Stimulated activated CD4-positive, alpha-beta T cell treated with anti-CD3 and anti-CD28 coated beads, TNF-alpha, amount 100 ng/mL, for 24 hours (primary cell): ENCODE measurements at places on chromosomes 11 and 22.

GRCh38 chr22:41354979-41355378 lies 26.8 kb upstream of the TEF start:
- DNase-seq = no peak

DNA sequence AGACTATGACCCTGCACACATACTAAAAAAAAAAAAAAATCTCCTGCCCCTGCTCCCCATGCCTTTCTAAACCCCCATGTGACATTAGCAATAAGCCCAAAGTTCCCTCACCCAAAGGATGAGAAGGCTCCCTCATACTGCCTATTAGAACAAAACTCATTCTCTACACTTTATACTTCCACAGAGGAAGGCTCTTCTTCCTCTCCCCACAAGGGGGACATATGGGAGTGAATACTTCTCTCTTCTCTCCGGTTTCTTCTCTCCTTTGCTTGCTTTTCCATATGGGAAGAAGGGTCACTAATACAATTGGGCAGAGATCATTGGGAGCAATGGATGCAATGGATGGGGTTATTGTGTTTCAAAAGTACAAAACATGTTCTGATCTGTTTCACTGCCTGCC lies 3.3 kb downstream of the OR52L1 start:
- no peak for DNase-seq

GRCh38 chr11:65436412-65437032 lies 13.9 kb downstream of the NEAT1 start:
- DNase-seq = no peak

GRCh38 chr22:46111645-46112306 lies 38.5 kb upstream of the PPARA start:
- no peak for DNase-seq

DNA sequence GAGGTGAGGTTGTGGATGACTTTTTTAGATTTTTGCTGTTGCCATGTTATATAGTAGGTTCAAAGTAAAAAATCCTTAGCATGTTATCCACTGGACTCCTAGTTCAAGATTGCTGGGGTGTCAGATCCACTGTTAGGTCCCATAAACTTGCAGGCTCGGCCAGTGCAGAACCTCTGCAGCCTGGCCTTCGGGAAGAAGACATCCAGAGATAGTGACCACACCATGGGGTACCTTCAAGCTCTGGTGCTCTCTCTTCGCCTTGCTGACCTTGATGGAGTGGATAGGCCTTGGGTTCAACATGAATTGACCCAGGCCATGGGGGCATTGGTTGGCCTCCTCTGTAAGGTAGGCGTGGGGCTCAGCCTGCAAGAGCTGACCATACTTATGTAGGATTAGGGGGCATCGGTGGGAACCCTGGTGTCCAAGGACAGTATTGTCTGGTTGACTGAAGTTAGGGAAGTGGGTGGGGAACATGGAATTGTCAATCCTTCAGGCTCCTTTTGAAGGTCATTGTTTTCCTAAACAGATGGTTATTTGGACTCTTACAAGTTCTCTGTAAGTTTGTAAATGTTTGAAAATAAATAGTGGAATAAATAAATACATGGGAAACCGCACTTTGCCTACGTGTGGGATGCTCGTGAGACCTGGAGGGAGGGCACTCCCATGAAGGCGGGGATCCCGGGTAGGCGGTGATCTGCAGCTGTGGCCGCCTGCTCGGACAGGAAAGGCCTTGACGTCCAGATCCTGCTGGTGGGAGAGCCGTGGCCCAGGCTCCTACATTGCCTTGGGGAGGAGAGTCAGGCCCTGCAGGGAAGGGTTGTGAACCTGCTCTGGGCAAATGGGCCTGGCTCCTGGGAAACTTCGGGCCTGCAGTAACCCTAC lies 37.1 kb downstream of the BCR start:
- DNase-seq = no peak

- DNase-seq = no peak
Measured at GRCh38 chr11:121449123-121449522, 3.0 kb upstream of the SORL1 start.

DNA sequence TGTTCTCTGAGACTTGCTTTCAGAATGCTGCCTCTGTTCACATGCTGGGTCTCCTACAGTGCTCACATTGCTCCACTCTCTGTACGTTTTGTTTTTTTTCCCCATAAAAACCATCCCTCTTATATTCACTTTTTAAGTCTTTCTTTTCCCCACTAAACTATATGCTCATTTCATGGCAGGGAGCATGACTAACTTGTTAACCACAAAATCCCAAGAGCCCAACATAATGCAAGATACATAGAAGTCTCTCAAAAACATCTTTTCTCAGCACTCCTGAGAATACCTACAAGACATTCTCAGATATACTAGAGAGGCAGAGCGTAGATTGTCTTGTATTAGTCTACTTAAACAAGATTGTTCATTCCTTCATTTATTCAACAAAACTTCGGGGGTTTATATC lies 73.3 kb downstream of the FAM76B start:
- DNase-seq = no peak

GRCh38 chr11:102971766-102972165 lies 16.2 kb upstream of the MMP13 start:
- no peak for DNase-seq

DNA sequence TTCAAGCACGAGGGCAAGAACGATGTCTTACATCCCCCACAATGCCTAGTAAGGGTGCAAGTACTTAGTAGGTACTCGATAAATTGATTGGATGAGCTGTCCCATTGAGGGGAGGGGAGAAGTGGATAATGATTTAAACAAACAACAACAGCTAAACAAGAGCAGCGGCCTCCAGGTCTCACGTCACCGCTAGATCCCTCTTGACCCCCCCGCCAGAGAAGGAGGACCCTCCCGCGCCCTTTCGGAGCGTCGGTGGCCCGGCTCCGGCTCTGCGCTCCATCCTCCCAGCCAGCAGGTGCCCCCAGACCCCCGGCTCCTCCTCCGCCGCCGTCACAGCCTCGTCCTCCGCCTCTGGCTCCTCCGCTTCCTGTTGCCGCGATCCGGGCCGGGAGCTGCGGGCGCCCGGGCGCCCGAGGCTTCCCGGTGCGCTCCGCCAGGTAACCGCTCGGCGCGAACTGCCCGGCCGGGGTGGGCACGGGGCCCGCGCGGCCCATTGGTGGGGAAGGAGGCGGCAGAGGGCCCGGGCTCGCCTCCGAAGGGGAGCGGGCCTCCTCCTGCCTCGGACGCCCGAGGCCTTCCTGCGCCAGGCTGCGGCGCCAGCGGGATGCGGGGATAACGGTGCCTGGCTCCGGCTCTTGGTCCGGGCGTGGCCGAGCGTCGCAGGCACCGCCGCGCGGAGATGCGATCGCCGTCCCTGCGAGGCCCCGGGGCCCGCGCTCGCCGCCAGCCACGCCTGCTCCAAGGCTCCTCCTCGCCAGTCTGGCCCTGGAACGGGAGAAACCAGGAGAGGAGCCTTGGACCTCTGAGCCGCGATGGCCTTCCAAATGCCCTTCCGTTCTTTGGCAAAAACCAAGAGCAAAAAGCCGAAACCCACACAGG lies at the start of gene TLCD5:
TLCD5 (plus strand) TSS at position 368 of the 879 bp plus-strand sequence. CDS start 2,143 bp downstream, outside the sequence.
- no peak for DNase-seq

DNA sequence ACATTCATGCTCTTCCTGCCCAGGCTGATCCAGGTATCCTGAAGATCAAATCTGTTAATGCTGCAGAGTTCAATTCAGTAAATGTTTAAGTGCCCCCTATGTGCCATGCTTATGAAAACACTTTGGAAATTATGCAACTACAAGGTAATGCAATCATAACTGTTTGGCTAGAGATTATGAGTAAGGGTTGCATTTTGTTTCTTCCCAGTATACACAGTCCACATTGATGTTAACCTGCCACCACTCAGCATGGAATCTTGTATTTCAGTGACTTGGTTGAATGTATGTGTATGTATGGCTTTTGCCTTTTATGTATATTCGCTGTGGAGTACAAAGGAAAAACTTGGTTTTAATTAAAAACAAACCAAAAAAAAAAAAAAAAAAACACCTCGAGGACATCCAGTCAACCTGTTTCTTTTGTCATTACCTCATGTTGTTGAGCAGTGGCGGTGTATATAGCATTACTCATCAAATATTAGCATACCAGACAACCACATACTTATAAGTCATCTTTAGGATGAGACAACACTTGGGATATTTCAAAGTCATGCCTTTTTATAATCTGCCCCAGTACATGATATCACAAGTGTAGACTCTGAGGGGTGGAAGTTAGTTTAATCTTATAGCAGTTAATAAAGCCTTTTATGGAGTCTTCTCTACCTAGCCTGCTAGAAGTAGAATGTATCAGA lies 86.1 kb upstream of the HORMAD2 start:
- no peak for DNase-seq
